Adipocyte (in vitro differentiated cells): ENCODE measurements at places on chromosomes 12 and 14.

- DNase-seq: peak; percentile 7
These were observed 54.5 kb downstream of the APAF1 start for GRCh38 chr12:98699586-98699985.

DNA sequence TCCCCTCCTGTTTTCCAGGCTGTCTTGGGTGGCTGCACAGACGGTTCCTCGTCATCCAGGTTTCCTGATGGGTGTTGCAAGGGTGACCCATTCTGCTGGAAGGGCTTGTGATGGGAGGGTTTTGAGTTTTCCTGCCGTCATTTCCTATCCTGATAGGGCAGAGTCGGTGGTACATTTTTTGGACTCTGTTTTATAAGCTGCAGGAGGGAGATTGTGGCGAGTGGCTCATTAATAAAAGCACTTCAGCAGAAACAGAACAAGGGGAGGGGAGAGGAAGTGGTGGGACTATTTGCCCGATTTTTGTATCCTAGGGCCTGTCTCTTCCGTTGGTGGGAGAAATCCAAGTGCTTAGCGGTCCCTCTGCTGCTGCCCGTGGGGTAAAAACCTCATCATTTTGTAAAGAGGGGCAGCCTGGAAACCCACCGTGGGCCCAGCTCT lies 40.0 kb downstream of the TSPAN9 start:
- DNase-seq: peak; percentile 25

DNA sequence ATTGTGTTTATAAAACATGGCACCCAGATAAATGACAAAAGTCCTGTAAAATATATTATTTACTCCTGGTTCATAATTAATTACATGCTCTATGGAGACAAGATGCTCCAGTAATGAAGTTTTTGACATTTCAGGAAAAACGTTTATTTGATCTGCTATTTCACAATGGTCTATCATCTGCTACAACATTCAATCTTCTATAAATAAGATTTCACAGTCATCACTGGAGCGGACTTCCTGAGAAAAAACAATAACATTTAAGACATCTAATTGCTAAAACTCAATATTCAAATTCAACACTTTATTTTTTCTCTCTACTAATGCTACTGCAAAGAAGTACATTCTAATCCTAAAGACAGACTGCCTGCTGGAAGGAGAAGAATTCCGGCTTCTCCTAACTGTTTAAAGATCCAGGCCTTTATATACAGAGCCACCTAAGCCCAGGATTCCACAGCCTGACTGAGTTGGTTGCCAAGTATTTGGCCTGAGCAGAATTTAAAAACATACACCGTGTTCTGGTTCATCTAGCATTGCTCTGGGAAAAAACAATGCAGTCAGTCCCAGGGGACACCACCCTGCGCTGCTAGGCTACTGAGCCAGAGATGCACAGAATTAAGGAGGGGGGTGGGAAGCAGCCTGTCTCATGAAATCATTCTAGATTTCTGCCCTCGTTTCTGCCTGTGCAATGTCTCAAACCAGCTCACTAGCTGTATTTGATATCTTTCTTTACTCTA lies 58.0 kb downstream of the TMTC1 start:
- peak; percentile 91 for DNase-seq

GRCh38 chr14:22464422-22465142 lies 124.4 kb downstream of the DAD1 start:
- DNase-seq: no peak

- DNase-seq: no peak
These were observed 31.6 kb downstream of the FAM222A start for GRCh38 chr12:109744986-109745942.

DNA sequence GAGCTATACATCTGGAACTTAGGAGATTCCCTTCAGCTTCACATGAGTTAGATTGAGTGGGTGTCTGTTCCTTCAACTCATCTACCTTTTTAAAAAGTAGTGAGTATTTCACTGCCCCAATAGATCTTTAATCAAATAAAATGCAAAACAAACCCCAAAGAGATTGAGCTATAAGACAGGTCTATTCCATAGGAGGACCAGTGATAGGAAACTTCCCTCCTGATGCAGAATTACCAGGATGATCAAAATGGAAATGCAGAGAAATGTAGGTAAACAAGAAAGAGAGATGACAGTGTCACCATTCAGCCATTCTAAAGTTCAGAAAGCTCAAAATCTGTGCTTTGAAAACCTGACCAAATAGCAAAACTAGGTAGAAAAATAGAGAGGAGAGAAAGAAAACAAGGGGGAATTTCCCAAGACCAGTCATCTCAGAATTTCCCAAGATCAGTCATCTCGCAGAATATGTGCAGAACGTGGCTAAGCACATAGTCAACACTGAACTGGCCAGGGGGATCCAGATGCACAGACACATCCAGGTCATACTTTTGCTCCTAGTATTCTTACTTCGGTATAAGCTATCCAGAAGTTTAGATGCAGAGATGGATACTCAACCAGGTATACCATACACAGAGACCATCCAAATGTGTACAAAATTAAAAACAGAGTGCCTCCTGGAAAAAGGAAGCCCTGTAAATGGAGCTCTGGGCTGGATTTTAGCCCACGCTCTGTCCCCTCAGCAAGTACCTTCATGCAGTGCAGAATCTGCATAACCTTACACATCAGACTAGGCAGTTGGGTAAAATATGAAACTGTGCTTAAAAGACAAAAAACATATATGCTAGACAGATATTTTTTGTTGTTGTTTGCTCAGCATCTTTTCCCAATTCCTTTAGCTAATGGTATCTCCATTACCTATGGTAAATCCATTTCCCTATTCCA lies 27.4 kb downstream of the SLC41A2 start:
- peak; percentile 31 for DNase-seq

DNA sequence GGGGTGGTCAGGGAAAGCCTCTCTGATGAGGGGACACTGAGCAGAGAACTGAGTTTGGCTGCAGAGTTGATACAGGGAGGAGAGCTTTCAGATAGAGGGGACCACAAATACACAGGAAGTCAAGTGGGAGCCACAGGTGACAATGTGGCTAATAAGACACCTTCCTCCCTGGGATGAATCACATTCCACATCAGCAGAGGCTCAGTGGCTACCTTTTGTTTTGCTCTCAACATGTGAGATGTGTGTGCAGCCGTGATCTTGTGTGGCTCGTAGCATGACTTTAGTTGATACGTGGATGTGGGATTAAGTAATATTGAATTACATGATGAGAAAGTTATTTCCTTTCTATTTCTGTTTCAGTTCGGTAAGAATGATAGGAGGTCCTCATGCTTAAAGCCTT lies 7.5 kb downstream of the CRADD start:
- no peak for DNase-seq

DNA sequence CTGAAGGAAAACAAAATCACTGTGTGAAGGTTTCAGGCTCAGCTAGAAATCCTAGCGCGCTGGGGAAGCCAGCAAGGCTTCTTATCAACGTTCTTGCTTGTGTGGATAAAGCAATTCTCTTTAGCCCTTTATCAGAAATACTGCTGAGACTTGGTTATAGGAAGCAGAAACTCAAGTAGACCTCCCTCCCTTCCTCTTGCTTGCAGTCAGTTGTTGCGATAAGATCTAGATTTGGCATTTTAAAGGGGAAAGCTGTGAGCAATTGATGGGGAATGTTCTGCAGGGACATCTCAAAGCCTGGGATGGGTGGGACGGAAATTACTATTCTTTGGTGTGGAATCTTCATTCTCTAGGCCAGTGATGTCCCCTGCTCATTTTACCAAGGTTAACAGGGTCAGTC lies 76.4 kb upstream of the ANO4 start:
- DNase-seq: peak; percentile 29

DNA sequence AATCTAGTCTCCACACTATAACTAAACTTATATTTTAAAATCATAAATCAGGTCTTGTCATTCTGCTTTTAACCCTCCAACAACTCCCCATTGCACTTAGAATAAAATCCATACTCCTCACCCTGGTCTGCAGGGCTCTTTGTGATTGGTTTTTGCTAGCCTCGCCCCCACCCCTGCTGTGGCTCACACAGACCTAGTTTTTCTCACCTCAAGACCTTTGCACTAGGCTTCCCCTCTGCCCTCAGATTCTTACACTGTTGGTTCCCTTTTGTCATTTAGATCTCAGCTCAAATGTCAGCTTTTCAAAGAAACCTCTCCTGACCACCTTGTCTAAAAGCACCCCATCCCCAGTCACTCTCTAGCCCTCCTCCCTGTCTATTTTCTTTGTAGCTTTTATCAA lies 10.7 kb upstream of the LHX5 start:
- DNase-seq: no peak

DNA sequence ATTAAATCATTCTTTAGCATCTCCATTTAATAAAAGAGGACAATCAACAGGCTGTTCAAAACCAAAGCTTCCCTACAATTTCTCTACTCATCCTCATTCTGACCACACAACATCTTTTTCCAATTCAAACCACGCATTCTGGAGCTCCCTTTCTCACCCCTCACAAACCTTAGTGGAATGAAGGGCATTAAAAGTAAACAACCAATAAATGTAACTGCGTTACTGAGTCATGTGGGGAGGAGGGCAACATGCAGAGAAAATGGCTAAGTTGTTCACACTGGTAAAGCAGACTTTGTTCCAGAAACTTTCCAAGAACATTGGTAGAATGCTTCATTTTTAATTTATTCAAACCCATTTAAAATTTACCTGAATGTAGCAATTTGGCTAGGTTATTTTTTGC lies 19.6 kb downstream of the SOX5 start:
- no peak for DNase-seq
